ENCODE measurements at places on chromosomes 5 and 9.

DNA sequence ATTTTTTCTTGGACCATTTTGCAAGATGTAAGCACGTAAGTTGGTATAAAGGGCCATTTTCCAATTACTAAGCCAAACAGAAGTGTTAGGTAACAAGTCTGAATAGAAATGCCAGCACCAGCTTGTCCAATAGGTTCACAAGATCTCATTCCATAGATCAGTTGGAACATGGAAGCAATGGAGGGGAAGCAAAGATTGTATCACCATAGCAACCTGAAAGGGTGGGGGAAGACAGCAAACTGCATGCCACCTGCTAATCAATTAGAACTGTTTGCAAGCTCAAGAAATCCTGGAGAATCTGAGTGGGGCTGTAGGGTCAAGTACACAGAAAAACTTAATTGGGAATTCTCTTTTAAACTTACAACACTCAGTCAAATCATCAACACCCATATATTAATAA lies 264.9 kb upstream of the EFNA5 start:
- DNase-seq, result no peak

DNA sequence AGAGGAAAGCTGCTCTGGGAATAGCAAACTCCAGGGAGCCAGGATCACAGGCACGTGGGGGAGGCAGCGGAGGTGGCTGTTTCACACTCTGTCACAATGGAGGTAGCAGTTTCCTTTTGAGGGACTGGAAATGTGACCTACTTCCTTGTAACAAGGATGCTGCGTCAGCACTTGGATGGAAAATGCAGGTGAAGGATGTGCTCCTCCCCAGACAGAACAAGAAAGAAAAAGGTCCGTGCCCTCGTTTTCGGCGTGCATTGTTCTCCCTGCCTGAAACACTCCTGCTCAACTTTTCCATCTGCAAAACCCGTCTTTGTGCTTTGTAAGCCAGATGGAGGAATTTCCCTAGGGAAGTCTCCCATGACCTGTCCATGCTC lies 55.1 kb upstream of the SH3PXD2B start:
- no peak for DNase-seq

- DNase-seq, result no peak
Measured at GRCh38 chr9:97943308-97943855, 5.4 kb upstream of the HEMGN start.

GRCh38 chr9:94919376-94920098 lies 193.0 kb downstream of the AOPEP start:
- DNase-seq, result no peak

DNA sequence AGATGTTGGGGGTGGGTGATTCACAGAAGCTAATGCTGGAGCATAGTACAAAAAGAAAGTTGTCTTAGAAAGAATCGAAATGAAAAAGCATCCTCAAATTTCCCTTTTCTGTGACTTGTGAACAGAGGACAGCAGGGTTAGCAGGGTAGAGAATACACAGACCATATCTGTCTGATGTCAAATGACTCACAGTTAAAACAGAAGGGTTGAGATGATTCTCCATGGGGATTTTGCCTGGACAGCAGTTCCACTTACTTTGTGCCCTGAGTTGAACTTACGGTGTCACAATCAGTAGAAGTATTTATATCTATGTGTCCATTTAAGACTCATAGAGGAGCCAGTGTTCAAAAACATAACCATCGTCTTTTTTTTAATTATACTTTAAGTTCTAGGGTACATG lies 801.6 kb downstream of the KCTD16 start:
- no peak for DNase-seq

DNA sequence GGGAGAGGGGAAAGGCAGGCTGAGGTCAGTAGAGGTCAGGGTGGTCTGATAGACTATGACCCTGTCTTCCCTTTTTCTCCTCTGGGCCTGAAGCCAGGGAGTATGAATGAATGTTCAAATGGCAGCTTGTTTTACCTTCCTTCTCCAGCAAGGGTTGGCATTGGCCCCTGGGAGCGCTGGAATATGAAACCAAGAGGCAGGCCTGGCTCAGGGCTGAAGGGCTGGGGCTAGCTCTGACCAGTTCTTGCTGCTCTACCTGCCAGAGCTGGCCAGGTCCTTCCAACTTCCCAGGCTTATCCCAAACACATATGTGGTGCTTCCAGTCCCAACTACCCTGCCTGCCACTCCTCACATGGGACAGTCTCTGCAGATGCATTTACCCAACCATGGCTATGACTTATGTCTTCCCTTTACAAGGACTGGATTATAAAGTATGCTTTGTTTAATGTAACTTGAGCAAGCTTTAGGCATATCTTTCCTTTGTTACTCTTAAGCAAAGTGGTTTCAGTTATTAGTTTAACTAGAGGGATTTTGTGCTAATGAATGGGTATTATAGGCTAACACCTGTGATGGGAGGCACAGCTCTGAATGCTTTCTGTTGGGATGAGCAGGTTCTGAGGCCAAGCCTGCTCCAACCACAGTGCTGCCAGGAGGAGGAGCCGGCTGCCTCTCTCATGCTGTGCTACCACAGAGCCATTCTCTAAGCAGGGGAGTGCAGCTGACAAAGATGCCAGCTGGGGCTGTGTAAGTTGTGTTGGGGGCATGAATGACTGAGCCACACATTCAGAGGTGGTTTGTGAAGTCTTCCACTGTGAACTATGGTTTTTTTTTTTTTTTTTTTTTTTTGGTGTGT lies 6.1 kb downstream of the CCNI2 start:
- no peak for DNase-seq

GRCh38 chr5:146390469-146390868 lies 51.8 kb downstream of the POU4F3 start:
- DNase-seq, result no peak

DNA sequence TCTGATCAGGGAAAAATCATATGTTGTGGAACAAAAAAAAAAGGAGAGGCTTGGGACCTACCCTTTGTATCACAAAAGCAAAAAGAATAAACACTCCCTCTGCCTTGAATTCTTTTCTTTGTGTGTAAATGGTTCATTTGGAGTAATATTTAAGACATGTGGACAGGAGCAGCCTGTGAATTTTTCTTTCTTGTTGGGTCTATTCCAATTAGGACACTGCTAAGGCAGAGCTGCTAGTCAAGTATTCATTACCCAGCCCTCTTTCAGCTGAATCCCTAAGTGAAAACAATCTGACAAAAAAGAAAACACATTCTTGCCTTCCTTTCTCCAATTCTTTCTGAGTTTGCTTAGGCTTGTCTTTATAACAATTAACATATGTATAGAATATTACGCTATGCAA lies 330.0 kb downstream of the EBF1 start:
- DNase-seq, result no peak

DNA sequence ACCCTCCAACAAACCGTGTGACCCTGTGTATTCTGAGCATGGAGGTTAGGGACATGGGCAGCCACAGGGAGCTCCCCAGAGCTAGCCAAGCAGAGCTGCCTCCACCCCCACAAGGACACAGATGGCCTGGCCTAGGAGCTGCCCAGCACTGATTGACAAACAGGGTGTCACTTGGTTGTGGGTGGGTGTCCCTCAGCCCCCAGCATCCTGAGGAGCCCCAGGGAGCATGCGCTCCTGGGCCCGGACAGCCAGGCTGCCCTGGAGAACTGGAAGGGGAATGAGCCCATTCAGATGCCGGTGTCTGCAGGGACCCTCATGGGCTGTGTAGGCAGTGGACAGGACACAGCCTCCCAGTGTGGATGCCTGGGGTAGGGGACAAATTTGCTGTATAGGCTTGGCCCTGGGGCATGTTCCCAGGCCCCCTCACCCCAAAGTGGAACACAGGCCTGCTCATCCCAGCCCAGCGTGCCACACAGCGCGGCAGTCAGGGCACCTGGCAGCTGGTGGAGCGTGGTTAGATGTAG lies 124.8 kb upstream of the LMX1B start:
- DNase-seq, result no peak

GRCh38 chr9:129891569-129891968 lies 56.3 kb downstream of the USP20 start:
- DNase-seq, result no peak

DNA sequence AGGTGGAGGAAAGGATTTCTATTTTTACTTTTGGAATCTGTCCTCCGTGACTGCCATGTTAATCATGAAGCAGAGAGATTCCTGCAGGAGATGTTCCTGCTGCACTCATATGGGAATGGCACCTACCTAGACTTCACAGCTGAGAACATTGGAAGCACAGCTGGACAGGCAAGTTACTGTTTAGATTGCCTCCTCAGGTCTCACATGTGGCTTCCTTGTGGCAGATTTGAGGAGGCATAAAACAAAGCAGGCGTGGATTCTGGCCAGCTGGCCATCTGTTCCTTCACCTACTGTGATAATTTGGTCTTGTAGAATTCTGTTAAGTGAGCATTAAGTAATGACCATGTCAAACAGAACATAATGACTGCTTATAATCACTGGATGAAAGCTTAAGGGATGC lies 193.4 kb downstream of the EDIL3 start:
- no peak for DNase-seq

- no peak for DNase-seq
Measured at GRCh38 chr9:17938035-17938655, 359.3 kb downstream of the SH3GL2 start.

Data from left hindlimb (tissue), 1 donor.